NT2/D1 (cell line): ENCODE measurements at places on chromosomes 12 and 14.

DNA sequence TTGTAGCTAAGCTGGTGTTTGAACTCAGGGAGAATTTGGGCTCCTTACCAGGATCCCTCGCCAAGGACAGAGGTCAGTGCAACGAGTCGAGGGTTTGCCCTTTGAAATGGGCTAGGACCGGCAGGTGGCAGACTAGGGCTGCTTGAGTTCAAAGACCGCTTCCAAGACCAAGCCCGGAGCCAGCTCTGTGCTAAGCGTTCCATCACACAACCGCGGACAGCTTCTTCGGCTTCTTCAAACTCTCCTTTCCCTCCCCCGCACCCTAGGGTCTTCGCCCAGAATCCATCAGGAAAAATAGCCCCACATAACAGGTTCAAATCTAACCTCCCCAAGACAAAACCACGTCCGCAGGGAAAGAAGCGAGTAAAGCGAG lies 705 bp upstream of the FLVCR2 start:
- peak; percentile 78 for DNase-seq

- no peak for DNase-seq
Observed at GRCh38 chr12:40145896-40146295, 40.0 kb upstream of the SLC2A13 start.

- no peak for DNase-seq
Observed at GRCh38 chr14:96268431-96269358, 12.7 kb downstream of the BDKRB1 start.

GRCh38 chr14:79712302-79712950 lies 498.9 kb downstream of the DIO2 start:
- DNase-seq: no peak

DNA sequence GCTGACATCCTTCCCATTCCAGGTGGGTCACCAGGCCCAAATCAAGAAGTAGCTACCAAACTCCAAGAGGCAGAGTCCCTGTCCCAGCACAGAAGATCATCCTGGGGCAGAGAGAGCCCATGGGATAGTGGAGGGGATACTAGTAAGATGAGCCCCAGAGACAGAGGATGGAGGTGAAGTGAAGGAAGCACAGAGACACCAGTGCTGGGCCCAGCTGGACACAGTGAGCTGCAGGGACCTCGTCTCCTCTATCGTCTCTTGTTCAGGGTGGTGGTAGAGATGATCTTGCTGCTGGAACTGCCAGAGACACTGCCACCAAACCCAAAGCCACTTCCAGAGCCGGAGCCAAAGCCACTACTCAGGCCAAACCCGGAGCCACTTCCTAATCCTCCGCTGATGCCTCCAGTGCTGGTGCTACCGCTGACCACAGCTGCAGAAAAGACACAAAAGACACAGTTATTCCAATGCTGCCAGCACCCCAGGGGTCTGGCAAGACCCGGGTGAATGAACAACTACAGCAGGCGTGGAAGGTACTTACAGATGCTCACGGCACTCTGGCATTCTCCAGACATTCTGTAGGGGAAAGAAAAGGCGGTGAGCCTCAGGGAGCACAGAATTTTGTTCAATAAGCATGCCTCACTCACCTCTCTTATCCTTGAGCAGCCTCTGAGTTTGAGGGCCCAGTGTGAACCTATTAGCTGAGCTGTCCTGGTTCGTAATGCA lies 6.9 kb downstream of the KRT4 start:
- DNase-seq: no peak
